ENCODE measurements at places on chromosomes 1 and 21.

DNA sequence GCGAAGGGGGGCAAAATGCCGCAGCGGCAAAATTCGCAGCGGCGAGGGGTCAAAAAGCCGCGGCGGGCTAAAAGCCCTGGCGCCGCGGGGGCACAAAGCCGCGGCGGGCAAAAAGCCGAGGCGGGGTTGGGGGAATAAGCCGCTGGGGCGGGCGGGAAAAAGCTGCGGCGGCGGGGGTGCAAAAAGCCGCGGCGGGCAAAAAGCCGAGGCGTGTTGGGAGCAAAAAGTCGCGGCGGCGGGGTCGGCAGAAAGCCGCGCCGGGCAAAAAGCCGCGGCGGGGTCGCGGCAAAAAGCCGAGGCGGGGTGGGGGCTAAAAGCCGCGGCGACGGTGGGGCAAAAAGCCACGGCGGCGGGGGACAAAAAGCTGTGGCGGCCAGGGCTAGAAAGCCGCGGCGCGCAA is 3902.5 kb downstream of the SRGAP2C start:
- DNase-seq, result no peak

- no peak for DNase-seq
Observed at GRCh38 chr1:95966866-95967265, 732.9 kb downstream of the RWDD3 start.

GRCh38 chr1:57160594-57160993 is 194.8 kb upstream of the C8B start:
- no peak for DNase-seq

- DNase-seq, result no peak
Observed at GRCh38 chr1:223074445-223075300, 68.4 kb downstream of the TLR5 start.

DNA sequence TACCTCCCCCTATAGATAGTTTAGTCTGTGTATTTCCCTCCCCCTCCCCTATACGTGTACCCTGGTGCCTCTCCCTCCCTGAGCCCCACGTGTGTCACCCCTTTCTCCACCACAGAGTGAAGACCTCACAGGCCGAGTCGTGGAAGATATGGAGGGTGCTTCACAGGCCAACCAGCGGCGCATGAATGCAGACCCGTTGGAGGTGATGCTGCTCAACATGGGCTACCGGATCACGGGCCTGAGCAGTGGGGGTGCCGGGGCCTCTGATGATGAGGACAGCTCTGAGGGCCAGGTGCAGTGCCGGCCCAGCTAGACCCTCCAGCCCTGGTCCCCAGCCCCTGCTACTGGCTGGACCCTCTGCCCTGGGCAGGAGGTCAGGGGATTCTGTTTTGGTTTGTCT is 15.9 kb upstream of the TMEM222 start:
- no peak for DNase-seq

DNA sequence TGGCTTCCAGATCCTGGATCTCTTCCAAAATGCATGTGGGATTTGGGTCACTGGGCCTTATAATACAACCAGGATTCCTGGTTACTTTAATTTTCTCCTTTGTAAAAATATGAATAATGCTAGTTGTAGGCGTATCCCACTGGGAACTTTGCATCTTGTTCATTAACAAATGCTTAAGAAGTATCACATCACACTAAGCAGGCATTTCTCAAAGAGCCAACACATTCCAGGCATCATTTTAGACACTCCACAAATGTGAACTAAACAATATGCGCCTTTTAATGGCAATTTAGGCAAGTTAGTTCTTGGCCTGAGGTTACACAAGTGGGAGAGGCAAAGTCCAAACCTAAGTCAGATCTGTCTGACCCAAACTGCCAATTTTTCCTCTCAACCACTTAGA is 15.9 kb downstream of the BRINP2 start:
- DNase-seq, result no peak

GRCh38 chr1:73327998-73328397 is 870.0 kb downstream of the LRRIQ3 start:
- DNase-seq, result no peak

GRCh38 chr1:87179076-87179810 is 149.4 kb upstream of the LMO4 start:
- no peak for DNase-seq

DNA sequence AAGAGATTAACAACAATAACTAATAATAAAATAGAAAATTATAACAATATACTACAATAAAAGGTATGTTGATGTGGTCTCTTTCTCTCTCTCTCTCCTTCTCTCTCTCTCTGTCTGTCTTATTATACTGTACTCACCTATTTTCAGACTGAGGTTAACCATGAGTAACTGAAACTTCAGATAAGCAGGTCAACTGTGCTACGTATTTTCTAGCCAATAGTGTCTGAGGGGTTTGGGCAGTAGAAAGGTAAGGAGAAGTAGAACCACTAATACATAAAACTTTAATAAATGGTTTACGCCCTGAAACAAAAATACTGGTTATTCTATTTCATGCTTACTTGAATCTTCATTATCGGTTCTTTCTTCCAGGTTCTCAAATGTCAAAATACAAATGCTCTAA is 71.0 kb upstream of the LRRC53 start:
- DNase-seq, result no peak

DNA sequence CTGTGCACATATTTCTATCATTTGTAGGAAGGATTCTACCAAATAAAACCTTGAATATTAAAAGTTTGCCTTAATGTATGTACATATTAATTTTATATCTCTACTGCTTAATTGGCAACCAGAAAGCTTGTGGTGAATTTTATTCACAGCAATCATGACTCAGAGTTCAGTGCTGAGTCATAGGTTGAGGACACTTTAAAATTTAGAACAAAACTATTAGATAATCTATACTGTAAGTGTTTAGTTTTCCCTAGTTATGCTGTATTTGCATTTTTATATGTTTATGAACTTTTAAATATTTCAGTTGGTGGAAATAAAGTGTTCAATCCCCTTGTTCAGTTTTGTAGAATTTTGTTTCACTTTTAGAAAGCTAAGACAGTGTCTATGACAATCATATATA is 841.5 kb downstream of the KCNT2 start:
- no peak for DNase-seq

DNA sequence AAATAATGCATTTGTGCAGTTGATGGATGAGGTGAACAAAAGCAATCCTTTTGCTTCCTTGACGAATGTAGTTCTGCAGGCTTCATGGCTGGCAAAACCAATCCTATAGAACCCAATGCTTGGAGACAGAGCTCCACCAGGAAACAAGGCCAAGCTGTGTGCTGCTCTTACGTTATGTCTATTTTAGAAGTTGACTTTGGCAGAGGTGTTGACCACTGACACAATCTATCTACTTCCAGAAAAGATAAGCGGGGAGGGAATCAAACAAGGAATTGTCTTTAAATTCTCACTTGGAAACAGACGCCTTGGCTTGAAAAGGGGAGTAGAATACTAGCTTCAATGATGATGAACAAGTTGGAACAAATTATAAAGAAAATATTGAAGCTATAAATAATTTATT is 211.2 kb downstream of the SETD4 start:
- no peak for DNase-seq

DNA sequence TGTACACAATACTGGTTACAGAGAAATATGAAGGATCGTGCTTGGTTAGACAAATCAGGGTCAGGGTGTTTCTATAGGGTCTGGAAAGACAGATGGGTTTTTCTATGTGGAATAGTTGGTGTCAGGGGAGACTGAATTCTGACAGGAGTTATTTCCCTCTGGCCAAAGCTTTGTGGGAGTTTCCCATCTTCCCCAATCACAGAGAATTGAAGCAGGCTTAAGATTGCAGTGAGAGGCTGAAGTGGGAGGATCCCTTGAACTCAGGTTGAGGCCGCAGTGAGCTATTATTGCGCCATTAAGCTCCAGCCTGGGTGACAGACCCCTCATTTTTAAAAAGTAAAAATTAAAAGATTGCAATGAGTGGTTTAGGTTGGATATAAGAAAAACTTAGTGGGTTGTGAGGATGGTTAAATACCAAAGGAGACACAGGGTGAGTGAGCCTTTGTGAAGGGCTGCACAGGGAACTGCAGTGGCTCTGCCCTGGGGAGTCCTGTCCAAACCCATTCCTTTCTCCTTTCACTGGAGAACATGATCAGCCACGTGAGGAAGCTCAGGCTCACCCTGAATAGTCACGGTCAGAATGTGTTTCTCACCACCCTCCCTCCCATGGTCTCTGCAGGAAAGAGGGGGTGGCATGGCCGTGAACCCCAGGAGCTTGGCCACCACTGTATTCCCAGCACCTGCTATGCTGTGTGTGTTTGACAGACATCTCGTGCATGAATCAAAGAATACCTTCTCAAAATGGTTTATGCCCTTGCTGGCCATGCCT is 101.2 kb downstream of the INTS7 start:
- DNase-seq, result peak; percentile 73

- DNase-seq, result no peak
Observed at GRCh38 chr1:232179896-232180778, 449.8 kb downstream of the SIPA1L2 start.

GRCh38 chr21:33985117-33986050 is 69.8 kb upstream of the ATP5PO start:
- no peak for DNase-seq

- DNase-seq, result no peak
Observed at GRCh38 chr1:11536573-11537379, 57.8 kb downstream of the DISP3 start.

DNA sequence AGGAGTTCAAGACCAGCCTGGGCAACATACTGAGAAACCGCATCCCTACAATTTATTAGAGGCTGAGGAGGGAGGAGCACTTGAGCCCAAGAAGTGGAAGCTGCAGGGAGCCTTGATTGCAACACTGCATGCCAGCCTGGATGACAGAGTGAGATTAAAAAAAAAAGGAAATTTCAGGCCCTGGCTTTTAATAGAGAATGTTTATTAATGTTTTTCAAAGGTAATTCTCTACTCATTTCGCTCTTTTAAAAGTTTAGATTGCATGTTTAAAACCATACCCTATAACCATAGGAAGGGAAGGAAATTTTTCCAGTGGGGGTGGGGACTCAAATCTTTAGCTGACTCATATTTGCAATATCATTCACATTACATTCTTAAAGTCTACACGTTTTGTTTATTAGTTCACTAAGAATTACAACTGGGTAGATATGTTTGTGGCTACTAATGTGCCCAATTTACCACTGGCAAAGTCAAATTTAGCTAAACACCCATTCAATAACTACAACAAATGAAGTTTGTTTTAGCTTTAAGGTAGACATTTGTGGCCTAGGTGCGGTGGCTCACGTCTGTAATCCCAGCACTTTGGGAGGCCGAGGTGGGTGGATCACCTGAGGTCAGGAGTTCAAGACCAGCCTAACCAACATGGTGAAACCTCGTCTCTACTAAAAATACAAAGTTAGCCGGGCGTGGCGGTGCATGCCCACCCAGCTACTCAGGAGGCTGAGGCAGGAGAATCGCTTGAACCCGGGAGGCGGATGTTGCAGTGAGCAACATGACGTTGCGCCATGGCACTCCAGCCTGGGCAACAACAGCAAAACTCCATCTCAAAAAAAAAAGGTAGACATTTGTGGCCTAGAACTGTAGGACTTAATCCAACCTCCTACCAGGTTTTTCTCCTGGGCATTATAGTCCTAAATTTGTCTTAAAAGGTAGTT is 5.0 kb downstream of the KDM5B start:
- peak; percentile 51 for DNase-seq

- DNase-seq, result no peak
Observed at GRCh38 chr1:117017062-117017461, 15.5 kb downstream of the CD101 start.

DNA sequence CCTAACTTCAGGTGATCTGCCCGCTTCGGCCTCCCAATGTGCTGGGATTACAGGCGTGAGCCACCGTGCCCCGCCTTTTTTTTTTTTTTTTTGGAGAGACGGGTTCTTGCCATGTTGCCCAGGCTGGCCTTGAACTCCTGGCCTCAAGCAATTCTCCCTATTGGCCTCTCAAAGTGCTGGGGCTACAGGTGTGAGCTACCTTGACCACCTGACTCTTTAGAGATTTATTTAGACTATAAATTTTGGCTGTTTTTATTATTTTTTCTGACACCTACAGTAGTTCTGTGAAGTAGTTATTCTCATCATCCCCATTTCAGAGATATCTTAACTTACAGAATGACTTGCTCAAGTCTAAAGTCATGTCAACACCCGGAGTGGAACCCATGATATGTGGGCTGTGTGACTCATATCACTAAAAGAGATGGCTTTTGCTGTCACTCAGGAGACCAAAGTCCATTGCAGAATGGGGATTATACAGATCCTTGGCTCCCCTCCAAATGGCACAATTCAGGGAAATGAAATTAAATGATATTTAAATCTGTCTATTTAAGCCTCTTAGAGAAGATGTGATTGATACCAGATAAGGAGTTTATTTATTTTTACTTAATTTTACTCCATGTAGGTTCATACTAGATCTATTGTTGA is 93.2 kb downstream of the CTH start:
- DNase-seq, result peak; percentile 97

GRCh38 chr21:32020564-32020963 is 147.7 kb downstream of the HUNK start:
- DNase-seq, result no peak

DNA sequence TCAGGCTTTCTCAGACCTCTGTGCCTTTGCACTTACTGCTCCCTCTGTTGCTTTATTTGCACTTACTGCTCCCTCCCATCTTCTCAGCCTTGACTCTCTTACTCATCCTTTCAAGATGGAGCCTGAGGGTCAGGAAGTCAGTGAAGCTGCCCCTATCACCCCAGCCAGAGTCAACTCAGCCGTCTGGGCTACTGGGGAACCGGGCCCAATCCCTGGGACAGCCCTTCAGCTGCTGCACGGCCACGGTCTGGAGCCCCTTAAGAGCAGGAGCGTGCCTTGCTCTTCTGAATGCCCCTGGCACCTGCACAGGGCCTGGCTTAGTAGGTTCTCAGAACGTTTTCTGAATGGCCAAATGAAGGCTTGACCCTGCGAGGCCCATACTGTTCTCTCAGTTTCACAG is 244.4 kb downstream of the FOXD2 start:
- no peak for DNase-seq

DNA sequence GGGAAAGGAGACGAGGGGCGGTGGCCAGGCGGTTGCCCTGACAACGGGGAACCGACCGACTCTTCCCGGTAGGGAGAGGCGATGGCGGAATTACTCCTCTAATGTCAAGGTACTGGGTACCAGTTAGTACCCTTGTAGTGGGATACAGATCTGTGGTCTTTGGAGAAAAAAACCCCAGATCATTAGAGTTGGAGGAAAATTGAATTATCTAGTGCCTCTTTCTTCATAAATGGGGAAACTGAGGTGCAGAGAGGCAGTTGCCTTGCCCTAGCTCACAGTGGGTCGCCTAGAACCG is 545 bp upstream of the PEF1 start:
- DNase-seq, result no peak

DNA sequence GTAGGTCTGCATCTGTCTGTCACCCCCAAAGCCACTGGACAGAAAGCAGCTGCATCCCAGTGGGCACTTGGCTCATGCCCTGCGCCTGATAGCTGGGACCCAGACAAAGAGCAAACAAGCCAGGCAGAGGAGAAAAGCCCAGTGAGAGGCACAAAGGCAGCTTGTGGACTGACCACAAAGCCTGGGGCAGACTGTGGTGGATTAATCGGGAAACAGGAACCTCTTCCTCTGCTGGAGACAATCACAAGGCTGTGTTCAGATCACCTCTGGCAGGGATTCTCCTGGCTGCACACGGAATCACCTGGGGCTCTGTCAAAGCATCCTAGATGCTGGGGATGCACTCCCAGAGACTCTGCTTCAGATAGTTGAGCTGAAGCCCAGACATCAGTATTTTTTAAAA is 15.2 kb upstream of the GJB5 start:
- no peak for DNase-seq
